Activated CD4-positive, alpha-beta T cell treated with anti-CD3 and anti-CD28 coated beads, Interleukin-2, amount 10 ng/mL, durations not matched to agents 7 days and 5 days (primary cell): ENCODE measurements at places on chromosomes 13 and 19. TPM values are rescaled to one million over a fixed set of nuclear protein-coding genes. Genes with fewer than 3 reads are reported as not detected.

RASL11A gene
- 0.92 TPM for total RNA-seq

PRTN3 gene
- not detected for total RNA-seq

ZNF560 gene
- 0.06 TPM for total RNA-seq

DNA sequence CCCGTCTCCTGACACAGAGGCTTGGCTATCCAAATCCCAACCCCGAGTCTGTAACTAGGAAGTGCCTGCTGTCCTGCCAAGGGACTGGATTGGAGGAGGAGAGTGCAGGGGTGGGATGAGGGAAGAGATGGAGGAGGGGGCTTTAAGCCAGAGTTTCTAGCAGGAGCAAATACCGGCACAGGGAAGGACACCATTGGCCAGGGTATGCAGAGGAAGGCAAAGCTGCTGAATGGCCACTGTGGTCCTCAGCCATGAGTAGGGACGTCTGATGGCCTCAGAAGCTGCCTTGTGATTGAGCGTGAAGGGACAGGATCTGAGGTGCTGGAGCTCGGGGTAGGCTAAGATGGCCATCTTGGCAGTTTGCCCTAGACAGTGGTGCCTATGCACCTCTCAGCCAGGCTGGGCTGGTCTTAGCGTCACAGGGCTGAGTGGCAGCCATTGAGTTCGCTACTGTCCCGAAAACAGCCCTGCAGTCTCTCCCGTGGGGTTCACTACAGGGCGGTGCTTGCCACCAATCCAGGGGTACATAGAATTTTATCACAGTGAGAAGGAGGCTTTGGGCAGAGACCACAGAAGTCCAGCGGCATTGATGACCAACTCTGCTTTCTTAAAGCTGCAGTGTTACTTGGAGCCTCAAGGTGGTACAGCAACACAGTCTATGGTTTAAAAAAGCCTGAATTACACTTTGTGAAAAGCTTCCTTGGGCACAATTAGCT is 61.8 kb downstream of the AKAP11 start:
- peak overlapping the region; percentile 5 for H3K27ac ChIP-seq
- DNase-seq: no peak
- no peak overlapping the region for H3K4me3 ChIP-seq
- peaks cover 31% of the 10 kb centered on the region for H3K4me1 ChIP-seq
- H3K27me3 ChIP-seq: no peaks in the 10 kb centered on the region

DNA sequence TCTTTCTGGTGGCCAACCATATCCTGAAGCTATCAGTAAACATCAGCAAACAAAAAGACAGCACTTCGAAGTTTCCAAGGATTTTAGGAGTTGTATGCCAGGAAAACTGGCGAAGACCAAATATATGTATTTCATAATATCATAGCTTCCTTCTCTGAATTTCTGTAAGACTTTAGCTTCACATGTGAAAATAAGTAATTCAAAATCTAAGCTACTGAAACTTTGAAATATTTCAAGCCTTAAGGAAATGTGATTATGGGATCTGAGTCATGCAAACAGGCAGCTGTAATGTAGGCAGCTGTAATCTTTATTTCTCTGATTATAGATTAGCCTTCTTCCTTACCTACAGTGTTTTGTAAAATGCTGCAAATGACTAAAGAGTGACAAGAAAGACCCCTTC is 70.7 kb upstream of the ANKRD10 start:
- no peak overlapping the region for H3K27ac ChIP-seq
- no peaks in the 10 kb centered on the region for H3K4me1 ChIP-seq
- H3K4me3 ChIP-seq: no peak overlapping the region
- H3K27me3 ChIP-seq: peaks cover 31% of the 10 kb centered on the region

DNA sequence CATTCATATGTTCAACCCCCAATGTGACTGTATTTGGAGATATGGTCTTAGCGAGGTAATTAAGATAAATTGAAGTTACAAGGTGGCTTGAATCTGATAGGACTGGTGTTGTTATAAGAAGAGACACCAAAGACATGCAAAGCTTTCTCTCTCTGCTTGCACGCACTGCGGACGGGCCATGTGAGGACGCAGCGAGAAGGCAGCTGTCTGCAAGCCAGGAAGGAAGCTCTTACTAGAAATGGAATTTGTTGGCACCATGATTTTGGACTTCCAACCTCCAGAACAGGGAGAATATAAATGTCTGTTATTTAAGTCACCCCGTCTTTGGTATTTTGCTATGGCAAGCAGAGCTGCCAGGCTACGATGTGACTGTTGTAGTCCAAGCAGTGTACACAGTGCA is 4.8 kb downstream of the DLEU7 start:
- H3K4me3 ChIP-seq: no peak overlapping the region
- H3K36me3 ChIP-seq: peaks cover 10% of the 10 kb centered on the region
- H3K27ac ChIP-seq: no peak overlapping the region
- no peak for DNase-seq
- H3K4me1 ChIP-seq: peaks cover 4% of the 10 kb centered on the region
- peaks cover 21% of the 10 kb centered on the region for H3K27me3 ChIP-seq

DNA sequence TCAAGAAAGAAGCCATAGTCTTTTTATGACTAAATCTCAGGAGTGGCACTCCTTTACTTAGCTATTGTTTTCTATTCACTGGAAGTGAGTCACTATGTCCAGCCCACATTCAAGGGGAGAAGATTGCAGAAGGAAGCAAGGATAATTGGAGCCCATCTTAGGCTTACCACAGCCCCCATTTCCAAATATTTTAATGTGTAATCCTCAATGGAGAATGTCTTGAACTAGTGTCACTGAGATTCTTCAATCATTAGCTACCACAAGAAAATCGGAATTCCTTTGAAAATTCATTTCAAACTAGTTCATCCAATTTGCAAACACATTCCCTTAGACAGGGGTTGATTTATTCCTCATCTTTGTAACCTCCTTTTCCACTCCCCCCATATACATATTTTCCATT is 84.7 kb downstream of the DLEU7 start:
- H3K27ac ChIP-seq: no peak overlapping the region
- no peaks in the 10 kb centered on the region for H3K27me3 ChIP-seq
- H3K4me3 ChIP-seq: no peak overlapping the region
- no peak for DNase-seq

DNA sequence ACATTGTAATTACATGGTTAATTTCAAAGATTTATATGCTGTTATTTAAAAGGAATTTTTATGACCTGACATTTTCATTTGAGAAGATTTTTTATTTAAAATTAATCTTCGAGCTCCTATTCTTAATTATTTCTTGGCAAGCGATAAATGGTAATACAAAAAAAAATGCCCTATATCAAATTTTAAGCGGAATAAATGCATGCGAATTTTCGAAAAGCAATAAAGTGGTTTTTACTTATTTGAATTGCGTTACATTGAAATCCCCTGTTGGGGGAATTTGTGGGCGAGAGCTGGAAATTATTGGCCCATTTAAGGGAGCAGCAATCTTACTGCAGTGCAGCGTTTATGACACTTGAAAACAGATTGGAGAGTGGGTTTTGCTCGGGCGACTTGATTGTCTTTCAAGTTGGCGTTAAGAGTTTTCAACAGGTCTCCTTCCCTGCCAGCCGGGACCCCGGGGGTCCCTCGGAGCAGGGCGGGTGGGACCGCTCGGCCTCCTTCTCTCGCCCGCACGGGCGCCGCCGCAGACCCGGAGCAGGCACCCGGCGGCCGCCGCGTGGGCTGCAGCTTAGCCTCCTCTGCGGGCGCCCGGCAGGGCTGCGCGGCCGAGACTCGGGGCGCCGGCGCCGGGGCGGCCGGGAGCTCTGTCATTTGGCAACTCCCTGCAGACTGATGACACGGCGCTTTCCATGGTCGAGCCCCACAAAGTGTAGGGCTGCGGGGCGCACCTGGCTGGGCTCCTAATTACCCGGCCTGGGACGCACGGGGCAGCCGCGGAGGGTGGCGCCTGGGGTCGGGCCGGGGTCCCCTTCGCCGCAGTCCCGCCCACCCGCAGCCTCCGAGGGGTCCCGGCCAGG is 255.1 kb upstream of the SOX21 start:
- H3K27me3 ChIP-seq: peaks cover 69% of the 10 kb centered on the region
- no peak for DNase-seq
- H3K36me3 ChIP-seq: no peaks in the 10 kb centered on the region
- H3K4me1 ChIP-seq: peaks cover 3% of the 10 kb centered on the region

DNA sequence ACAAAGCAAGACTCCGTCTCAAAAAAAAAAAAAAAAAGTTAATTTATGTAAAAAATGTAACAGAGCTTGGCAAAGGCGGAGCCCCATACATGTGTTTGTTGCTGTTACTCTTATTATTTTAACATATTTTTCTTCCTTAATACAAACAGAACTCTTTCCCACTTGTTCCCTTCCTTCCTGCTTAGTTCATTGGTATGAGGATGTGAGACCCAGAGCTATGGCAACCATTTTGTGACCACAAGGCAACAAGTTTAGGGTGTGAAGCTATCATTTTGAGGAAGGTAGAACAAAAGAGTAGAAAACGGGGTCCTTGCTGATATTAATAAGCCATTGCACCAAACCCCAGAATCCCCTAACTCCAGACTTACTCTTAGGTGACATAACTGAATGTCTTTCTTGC is 5.4 kb downstream of the IFNL1 start:
- H3K27ac ChIP-seq: no peak overlapping the region
- H3K27me3 ChIP-seq: peaks cover 11% of the 10 kb centered on the region
- peaks cover 34% of the 10 kb centered on the region for H3K4me1 ChIP-seq
- H3K36me3 ChIP-seq: no peaks in the 10 kb centered on the region

DNA sequence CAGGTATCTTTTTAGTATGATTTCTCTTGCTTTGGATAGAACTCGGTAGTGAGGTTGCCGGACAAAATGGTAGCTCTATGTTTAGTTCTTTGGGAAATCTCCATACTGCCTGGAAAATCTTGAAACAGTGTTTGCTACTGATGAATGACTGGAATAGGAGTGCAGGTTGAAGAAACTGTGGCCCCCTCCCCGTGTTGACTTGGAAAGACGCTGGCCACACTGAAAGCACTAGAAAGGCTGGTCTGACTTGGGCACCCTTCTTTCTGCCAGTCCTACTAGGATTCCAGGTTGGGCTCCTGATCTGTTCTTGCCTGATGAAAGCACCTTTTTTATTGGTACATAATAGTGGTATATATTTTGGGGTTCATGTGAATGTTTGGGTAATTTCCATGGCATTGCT is 46.3 kb downstream of the NLRP4 start:
- H3K27ac ChIP-seq: no peak overlapping the region
- H3K4me1 ChIP-seq: no peaks in the 10 kb centered on the region

GRCh38 chr13:113982296-113982661 is 8.4 kb upstream of the C13orf46 start:
- H3K4me3 ChIP-seq: no peak overlapping the region
- H3K27ac ChIP-seq: no peak overlapping the region
- H3K36me3 ChIP-seq: peaks cover 50% of the 10 kb centered on the region
- peaks cover 2% of the 10 kb centered on the region for H3K4me1 ChIP-seq
- no peak for DNase-seq

GRCh38 chr13:43879755-43880181 is at the start of gene LACC1:
Gene LACC1 (plus strand): TSS chr13:43879904. CDS start chr13:43880986, 1,082 bp downstream.
- H3K4me3 ChIP-seq: peak within 1 kb of the TSS; percentile 79
- peak within 1 kb of the TSS; percentile 86 for H3K27ac ChIP-seq
- peak; percentile 35 for DNase-seq
- no peaks in the 10 kb centered on the region for H3K36me3 ChIP-seq
- H3K4me1 ChIP-seq: peaks cover 14% of the 10 kb centered on the region
- H3K27me3 ChIP-seq: peaks cover 14% of the 10 kb centered on the region

GRCh38 chr13:94263038-94263437 is 216.4 kb downstream of the DCT start:
- DNase-seq: no peak
- H3K36me3 ChIP-seq: no peaks in the 10 kb centered on the region
- no peaks in the 10 kb centered on the region for H3K4me1 ChIP-seq
- peaks cover 2% of the 10 kb centered on the region for H3K27me3 ChIP-seq
- H3K4me3 ChIP-seq: no peak overlapping the region

GRCh38 chr13:93957371-93957770 is 522.1 kb downstream of the DCT start:
- H3K27ac ChIP-seq: no peak overlapping the region
- H3K36me3 ChIP-seq: no peaks in the 10 kb centered on the region
- no peak for DNase-seq

DNA sequence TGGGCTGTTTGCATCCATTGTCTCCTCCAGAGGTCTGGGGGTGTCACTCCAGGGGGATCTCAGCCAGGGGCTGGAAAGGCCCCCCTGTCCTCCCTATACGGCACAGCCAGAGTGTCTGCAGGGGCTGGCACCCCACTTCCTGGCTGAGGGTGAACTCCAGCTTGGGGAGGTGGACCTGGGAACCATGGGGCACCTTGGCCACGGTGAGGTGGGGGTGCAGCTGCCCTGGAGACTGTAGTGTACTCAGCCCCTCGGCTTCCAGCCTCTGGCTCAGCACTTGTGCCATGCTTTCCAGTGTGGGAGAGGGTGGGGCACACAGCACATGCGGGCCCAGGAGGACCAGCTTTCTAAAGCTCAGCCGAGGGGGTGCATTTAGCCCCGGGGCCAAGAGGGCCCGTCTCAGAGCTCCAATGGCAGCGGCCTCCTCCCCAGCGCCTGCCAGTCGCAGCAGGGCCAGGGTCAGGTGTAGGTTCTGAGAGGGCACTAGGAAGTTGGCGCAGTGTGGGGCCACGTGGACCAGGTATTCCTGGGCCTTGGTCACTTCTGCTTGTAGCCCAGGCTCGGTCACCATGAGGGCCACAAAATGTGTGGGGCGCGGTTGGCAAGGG is 1.4 kb downstream of the LENG9 start:
- no peak for DNase-seq
- peaks cover 29% of the 10 kb centered on the region for H3K36me3 ChIP-seq
- H3K27ac ChIP-seq: peak overlapping the region; percentile 86
- peaks cover 9% of the 10 kb centered on the region for H3K27me3 ChIP-seq
- peak overlapping the region; percentile 68 for H3K4me3 ChIP-seq

GRCh38 chr19:45354241-45354842 is 13.8 kb downstream of the KLC3 start:
- peaks cover 6% of the 10 kb centered on the region for H3K36me3 ChIP-seq
- no peaks in the 10 kb centered on the region for H3K4me1 ChIP-seq
- H3K4me3 ChIP-seq: no peak overlapping the region
- H3K27me3 ChIP-seq: no peaks in the 10 kb centered on the region
- H3K27ac ChIP-seq: no peak overlapping the region
- no peak for DNase-seq

DNA sequence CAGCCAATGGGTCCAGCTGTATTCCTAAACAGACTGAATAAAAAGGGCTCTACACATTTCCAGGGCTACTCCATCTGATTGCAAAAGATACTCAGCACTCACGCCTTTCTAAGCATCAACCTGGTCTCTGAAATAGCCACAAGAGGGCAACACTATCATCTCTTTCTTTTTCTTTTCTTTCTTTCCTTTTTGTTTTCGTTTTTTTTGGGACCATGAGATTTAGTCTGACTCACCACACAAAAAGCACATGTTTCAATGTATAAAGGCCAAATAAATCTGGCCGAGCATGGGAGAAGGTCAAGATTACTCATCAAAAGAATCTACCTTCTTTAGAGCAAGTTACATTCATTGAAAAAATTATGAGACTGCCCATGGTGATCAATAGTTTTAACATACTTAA is 805.6 kb upstream of the ARGLU1 start:
- no peaks in the 10 kb centered on the region for H3K27me3 ChIP-seq
- no peak overlapping the region for H3K4me3 ChIP-seq
- H3K36me3 ChIP-seq: no peaks in the 10 kb centered on the region
- H3K4me1 ChIP-seq: no peaks in the 10 kb centered on the region
- DNase-seq: no peak

GRCh38 chr13:59680429-59681024 is 483.2 kb downstream of the DIAPH3 start:
- H3K36me3 ChIP-seq: no peaks in the 10 kb centered on the region
- H3K4me3 ChIP-seq: no peak overlapping the region
- H3K4me1 ChIP-seq: peaks cover 2% of the 10 kb centered on the region
- DNase-seq: no peak
